ENCODE measurements at places on chromosomes 3 and 15.
A peak's percentile ranks its signal among the peaks of the same experiment; 100 is the strongest.

- no peak for DNase-seq
These were observed 43.6 kb downstream of the SENP2 start for GRCh38 chr3:185629554-185630181.

DNA sequence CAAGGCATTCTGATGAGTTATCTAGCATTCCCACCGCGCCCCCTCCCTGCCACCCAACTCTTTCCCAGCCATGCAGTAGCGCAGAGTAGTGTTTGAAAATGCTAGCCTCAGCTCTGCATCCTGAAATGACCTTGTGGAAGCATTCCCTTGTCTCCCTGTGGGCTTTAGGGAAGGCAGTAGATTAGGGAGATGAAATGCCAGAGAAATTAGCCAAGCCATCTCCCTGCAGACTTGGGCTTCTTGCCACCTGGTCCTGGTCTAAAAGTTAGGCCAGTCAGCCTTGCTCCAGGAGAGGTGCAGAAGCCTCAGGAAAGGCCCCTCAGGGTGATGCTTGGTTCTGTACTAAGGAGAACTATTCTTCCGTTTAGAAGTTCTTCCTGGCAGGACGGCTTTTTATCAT, 231.2 kb downstream of the CACNA2D3 start:
- DNase-seq, result no peak

GRCh38 chr3:189990826-189991225, 129.9 kb downstream of the P3H2 start:
- no peak for DNase-seq

- no peak for DNase-seq
These were observed 53.8 kb upstream of the SEC22A start for GRCh38 chr3:123147754-123148535.

GRCh38 chr15:96593735-96594134, 263.2 kb downstream of the NR2F2 start:
- DNase-seq, result no peak

GRCh38 chr15:82300883-82301282, 38.3 kb downstream of the SAXO2 start:
- DNase-seq, result no peak

- no peak for DNase-seq
These were observed 3.2 kb upstream of the ITIH1 start for GRCh38 chr3:52774066-52774713.

DNA sequence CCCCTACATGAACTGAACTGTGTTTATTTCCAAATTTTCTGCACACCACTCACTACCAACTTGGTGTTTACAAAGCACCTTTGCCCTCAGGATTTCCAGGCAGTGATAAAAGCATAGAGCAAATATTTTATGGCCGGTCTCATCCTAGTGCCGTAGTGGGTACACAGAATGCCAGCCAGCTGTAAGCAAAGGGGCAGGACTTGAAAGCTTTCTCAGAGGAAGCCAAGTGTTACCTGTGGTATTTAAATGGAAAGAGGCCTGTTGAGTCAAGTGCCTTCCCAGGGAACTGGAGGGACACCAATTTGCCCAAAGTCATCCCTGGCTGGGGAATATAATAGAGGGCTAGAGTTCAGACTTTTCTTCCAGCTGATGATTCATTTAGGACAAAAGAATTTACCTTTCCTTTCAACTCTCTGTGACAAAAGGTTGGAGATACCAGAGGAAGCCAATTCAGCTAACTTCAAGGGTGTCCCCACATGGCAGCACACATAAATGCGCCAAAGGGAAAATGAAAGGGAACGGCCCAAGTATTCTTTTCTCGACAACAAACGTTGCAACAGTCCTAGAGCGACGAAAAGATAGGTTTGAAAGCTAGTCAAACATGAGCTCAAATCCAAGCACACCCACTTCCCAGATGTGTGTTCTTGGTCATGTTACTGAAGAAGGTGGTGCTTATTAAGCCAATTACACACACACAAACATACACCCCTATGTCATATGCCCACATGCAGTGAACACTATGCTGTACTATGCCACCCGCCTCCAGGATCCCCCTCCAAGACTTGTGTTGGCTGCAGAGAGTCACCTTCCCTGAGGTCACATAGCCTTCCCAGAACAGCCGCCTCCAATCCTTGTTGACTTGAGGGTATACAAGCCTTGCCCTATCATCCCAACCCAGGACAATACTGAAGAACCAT, 27.7 kb downstream of the MAGI1 start:
- DNase-seq, result no peak

- DNase-seq, result peak; percentile 83
These were observed 173.8 kb upstream of the TLE3 start for GRCh38 chr15:70271422-70272088.

GRCh38 chr15:35309886-35310285, 224.8 kb upstream of the NANOGP8 start:
- no peak for DNase-seq

DNA sequence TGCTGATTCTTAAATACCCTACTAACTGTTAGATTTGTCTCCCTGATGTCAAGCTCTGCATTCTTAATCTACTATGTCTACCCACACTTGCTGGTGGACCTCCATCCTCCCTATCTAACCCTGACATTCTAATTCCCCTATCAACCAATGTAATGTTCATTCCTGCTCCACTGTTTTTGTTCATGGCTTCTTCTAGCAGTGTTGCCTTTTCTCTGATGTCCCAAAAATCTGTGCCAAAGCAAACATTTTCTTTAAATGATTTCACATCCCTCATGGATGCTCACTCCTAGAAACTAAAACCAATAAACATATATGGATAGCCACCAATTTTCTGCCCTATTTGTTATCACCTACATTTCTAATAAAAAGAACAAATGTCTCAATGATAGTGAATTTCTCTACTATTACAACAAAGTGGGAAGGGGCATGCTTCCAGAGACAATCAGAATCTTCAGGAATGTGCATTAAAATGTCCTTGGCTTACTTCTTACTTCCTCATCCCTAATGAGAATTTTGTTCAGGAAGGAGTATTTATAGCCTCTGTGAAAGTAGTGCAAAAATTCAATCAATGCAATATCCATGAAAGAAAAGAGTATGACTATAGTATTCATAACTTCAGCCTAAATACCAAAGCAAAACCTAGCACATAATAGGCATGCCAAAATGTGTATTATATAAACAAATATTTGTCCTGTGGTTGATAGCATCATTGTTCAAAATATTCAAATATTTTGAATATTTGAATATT, 273.3 kb downstream of the ZNF385D start:
- DNase-seq, result no peak

DNA sequence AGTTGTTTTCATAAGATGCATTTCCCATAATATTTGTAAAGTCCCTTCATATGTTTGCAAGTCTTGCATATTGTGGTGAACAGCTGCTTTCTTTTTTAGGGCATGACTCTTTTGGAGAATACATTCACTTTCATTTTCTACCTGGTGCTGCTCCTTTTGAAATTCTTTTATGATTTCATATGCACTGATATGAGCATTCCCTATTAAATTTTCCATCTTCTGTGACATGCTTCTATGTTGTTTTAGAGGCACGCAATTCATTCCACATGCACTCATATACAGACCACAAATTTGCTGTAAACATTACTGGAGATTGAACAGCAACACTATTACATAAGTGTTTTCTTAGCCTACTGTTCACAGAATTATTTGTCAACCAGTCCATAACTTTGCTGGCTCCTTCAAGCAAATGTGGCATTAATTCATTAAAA, 92.8 kb upstream of the TNFSF10 start:
- no peak for DNase-seq

DNA sequence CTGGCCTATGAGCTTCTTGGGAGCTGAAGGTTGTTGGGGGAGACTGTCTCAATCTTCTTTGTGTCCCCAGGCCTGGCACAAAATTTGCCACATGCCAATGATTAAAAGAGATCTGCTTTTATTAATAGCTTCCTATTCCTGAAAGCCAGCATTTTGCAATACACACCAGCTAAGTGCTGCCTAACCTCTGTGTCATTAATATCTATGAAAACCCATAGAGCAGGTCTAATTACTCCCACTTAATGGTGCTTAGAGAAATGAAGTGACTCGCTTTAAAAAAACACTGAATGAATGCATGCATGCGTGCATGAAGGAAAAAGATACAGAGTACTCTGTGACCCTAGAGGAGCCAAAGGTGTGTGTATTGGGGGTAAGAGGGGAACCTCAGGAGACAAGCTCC, 55.0 kb downstream of the SLC6A1 start:
- DNase-seq, result no peak

- no peak for DNase-seq
These were observed 14.1 kb upstream of the TOPAZ1 start for GRCh38 chr3:44227632-44228031.

DNA sequence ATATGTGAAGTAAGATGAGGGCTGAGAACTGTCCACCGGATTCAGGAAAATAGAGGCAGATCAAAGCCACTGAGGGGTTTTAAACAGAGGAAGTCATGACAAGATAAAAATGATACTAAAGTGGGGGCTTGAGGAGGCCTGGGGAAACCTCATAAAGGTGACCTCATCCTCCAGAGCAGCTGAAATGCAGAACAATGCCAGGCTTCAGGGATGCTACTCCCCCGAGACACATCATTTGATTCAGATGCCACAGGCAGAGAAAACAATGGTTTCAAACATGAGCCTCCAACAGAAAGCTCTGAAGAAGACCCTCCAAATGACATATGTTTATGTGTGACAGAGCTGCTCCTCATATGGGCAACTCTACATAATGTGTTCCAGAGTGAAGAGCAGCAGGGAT, 6.4 kb downstream of the CFAP20DC start:
- no peak for DNase-seq

GRCh38 chr3:123559040-123559861, 25.6 kb downstream of the HACD2 start:
- no peak for DNase-seq

- DNase-seq, result no peak
These were observed 109.6 kb upstream of the PHLDB2 start for GRCh38 chr3:111749171-111750170.

GRCh38 chr3:181851063-181851462, 139.3 kb downstream of the SOX2 start:
- no peak for DNase-seq

GRCh38 chr3:137165117-137165806, 207.5 kb downstream of the IL20RB start:
- DNase-seq, result peak; percentile 20

DNA sequence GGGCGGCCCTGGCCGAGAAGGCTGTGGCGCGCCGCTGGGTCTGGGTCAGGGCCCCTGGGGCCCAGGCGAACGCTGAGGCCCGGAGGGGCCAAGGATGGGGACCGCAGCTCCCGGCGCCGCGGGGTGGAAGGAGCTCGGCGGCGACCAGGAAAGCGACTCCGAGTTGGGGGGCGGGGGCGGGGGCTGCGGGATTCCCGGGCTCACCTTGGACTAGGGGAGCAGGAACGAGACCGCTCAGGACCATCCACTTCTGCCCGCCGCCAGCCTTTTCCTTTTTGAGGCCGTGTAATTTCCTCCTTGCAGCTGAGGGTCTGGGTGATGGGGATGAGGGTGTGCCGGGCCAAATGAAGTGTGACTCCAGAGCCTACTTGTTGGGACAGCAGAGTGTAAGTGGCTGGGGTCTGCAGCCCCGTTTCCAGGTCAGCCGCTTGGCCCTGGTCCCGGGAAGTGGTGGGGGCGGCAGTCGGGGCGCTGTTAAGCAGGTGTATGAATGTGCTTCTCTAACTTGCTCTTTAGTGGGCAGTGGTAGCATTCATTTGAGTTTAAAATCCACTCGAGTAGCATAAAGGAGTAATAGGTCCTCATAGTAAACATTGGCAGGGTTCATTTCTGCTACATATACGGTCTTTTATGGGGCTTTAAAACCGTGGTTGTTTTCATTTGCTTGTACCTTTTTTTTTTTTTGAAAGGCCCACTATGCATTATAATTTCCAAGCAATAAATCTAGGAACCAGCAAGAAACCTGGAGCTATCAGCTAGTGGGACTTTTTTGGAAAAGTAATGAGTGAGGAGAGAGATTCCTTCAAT, 717 bp downstream of the PXK start:
- no peak for DNase-seq

DNA sequence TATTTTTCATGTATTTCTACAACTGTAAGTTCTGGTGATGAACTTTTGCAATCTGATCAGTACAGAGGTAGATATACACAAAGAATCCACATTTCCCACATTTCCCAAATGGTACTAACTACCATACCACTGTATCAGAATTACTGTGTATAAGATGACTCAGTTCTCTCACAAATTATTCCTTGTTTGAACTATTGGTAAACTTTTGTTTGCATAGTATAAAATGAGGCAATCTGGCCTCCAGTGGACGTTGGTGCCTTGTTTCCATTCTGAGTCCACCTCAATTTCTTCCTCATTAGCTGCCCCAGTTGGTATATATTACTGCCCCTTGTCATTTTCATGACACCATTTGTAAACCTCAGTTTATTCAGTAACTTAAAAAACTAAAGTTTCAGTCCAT, 38.5 kb downstream of the SPTSSB start:
- DNase-seq, result no peak

DNA sequence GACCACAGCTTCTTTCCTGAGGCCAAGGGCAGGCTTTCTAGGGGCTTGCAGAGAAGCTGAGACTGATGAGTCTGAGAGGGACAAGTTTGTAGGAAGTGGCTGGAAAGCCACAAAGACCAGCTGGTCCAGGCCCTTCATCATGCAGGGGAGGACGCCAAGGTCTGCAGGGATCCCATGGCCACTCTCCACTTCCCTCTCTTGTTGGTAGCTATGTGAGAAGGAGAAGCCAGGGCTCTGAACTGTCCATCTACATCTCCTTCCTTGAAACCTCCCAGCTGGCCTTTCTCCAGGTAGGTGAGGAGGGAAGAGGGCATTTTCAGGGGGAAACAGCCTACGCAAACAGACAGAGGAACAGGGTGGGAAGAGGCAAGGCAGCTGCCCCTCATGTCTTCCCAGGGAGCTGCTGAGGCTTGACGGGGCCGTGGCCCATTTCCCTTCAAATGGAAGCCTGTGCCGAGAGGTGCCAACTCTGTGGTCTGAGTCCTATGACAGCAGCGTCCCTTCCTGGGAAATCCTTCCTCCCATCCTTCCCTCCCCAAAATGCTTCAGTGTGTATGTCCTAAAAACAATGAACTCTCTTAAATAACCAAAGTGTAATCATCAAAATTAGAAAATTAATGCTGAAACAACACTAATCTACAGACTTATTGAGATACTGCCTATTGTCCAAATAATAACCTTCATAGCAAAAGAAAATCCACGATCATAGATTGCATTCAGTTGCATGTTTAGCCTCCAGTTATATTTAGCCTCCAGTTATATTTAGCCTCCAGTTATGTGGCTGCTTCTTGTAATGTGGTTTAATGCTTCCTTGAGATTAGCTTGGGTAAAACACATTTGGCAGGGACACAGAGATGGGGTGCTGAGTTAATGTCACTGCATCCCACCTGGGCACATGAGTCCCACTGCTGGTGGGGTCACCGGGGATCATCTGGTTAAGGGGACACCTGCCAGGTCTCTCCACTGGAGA, 36.0 kb downstream of the GNB5 start:
- DNase-seq, result no peak

DNA sequence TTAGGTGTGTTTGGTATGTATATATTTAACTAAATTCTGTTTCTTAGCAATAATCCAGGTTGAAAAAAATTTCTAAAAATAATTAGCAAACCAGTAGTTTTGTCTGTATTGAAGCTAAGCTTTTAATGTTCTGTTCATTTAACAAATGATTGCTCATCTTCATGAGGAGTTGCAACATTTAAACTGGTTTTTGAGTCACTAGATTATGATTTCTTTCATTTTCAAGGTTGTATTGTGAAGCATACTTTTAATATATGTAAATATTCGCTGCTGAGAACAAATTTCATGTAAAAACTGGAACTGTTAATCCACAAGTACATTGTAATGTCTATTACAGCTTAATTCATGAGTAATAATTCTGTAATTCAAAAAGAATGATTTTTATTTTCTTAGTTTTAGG, 192.7 kb downstream of the MBNL1 start:
- no peak for DNase-seq
